ENCODE measurements at places on chromosomes 1 and 21.

GRCh38 chr1:120178799-120179756, 2.8 kb upstream of the SEC22B start:
- peak; percentile 93 for DNase-seq

DNA sequence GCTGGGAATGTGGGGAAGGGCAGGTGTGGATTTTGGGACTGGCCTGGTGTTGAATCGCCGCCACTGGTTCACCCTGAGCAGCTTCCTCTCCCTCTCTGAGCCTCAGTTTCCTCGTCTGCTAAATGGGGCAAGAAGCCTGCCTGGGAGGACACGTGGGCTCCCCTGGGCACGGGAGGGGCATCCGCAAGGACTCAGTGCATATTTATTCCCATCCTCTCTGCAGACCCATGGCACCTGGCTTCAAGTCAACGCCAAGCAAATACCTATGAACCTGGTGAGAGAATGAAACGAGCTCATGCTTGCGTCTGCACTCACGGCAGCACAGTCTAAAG, 234.4 kb downstream of the PTPRU start:
- no peak for DNase-seq

- peak; percentile 52 for DNase-seq
These were observed 448.6 kb downstream of the SETD4 start for GRCh38 chr21:35611708-35612132.

DNA sequence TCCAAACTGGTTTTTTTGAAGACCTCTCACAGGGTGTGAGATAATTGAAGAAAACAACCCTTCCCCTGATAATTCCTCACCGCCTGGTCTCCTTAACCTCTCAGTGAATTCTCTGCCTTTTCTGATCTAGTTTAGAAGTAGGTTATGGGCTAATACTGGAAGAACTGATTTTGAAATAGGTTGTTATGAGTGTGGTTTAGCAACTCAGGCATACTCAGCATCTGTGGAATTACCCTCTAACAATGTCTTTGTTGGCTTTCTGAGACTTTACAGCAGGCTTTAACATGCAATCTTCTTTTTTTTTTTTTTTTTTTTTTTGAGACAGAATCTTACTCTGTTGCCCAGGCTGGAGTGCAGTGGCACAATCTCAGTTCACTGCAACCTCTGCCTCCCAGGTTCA, 10.3 kb upstream of the PLD5 start:
- DNase-seq = no peak

DNA sequence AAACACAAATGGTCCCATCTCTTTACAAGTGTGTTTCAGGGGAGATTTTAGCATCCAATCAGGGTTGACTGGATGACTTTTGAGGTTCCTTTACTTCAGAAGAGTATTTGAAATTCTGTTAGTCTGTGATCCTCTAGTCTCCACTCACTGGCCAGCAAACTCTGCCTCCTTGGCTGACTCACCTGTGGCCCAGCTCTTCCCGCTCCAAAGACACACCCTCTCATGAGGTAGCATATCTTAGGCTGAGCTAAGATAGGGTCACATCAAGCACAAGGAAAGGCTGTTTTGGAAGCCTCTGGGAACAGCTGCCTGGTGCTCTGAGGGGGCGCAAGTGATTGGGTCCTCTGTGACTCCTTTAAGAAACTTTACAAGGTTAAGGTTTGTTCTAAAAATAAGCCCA, 102.3 kb upstream of the FGGY start:
- DNase-seq = no peak

DNA sequence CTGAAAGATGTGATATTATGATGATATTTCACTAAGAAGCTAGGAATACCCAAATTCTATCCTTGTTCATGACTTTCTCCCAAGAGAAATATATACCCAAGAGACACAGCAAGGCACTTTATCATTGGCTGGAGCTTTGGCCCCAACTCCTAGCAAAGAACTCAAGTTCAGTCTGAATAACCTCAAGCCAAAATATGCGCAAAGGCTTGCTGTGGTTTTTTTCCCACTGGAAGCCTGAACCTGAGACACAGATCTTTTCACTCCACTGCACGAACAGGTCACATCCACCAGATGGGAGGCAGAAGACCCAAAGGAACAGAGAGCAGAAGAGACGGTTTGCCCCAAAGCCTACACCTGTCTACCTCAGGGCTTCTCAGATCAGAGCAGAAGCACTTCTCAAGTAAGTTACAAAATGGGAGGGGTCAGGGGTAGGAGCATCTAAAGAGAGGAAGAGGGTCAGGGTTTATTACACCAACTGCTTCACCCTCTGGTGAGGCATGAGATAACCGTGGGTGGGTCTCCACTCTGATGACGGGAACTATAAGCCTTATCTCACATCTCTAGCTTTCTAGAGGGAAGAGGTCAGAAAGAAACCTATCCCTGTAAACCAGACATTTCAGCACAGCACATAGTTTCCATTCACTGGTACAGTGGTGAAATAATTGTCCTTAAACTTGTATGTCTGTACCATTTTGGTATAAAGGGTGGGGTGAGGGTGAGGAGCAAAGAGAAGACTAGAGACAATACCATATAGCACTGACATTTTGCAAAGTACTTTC, 17.1 kb upstream of the CDC42BPA start:
- no peak for DNase-seq

GRCh38 chr21:32884062-32884461, 112.5 kb upstream of the PAXBP1 start:
- no peak for DNase-seq

- DNase-seq = peak; percentile 37
These were observed 15.6 kb downstream of the METTL18 start for GRCh38 chr1:169779150-169779549.

- DNase-seq = no peak
These were observed 803 bp upstream of the RHBG start for GRCh38 chr1:156368157-156368658.

DNA sequence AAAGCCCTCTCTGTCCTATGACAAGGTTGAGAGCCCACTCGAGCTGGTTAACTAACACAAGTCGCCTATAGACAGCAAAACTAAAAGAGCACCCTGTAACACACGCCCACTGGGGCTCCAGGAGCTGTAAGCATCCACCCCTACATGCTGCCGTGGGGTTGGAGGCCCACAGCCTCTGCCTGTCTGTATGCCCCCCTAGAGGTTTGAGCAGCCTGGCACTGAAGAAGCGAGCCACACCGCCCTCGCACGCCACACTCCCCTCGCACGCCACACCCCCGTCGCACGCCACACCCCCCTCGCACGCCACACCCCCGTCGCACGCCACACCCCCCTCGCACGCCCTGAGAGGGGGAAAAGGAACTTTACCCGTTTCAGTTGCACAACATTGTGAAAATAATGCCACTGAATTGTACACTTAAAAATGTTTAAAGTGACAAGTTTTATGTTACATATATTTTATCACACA, 13.2 kb upstream of the HMGCL start:
- DNase-seq = peak; percentile 37

DNA sequence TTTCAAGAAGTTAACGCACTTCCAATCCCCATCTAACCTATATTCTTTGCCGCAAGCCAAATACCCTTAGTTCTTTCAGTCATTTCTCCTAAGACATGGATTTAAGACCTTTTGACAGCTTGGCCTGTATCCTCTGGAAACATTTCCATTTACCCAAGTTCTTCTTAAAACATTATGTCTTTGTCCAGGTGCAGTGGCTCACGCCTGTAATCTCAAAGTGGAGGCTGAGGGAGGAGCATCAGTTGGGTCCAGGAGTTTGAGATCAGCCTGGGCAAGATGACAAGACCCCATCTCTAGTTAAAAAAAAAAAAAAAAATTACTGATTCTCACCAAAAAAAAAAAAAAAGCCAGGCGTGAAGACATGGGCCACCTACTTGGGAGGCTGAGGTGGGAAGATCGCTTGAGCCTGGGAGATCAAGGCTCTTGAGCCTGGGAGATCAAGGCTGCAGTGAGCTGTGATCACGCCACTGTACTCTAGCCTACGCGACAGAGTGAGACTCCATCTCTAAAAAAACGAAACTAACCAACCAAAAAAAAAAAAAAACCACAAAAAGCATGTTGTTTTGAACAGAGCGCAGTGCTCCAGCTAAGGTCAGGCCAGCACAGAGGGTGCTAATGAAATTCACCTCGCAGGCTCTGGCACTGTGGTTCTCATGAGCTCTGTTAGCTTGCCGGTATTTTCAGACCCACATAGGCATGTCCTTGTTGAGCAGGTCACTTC, 36.0 kb downstream of the NUAK2 start:
- no peak for DNase-seq

DNA sequence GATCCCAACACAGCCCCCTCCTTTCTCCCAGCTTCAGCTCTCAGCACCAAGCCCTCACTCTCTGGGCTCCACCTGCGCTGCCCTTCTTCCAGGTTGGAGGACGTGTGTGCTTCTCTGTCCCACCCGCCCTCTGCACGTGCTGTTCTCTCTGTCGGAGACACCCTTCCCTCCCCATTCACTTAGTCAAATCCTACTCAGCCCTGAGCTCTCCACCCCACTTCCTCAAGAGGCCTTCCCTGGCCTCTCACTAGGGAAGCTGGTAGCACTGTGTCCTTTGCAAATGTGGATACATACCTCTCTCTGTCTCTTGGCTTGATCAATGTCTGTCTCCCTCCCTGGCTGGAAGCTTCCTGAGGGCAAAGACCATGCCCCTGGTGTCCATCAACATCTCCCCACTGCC, 43.0 kb downstream of the TNFRSF8 start:
- DNase-seq = no peak

DNA sequence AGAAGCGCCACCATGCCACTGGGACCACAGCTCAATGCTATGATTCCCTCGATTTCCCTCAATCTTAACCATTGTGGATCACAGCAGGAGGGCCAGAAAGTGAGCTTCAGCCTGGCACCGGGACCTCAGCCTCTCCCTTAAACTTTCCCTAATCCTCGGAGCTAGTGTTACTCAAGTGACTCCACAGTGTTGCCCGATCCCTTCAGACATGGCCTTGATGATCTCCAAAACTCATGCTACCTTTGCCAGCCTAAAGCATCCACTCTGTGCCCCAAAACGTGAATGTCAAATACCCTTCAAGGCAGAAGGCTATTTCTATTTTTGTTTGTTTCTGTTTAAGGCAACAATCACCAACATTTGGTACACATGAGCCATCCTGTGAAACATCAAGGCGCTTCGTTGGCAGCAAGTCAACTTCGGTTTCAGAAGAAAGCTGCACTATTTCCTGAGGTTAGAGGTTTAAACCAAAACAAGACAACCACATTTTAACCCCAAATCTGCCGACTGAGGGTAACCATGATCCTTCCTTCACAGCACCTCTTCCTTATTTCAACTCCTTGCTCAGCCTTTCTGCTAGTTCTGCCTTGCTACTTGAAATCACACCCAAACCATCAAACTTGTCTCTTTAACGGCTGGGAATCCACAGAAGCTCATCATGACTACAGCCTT, 94.4 kb upstream of the KRTAP19-8 start:
- no peak for DNase-seq

GRCh38 chr1:27383661-27384060, 528 bp upstream of the CD164L2 start:
- no peak for DNase-seq

DNA sequence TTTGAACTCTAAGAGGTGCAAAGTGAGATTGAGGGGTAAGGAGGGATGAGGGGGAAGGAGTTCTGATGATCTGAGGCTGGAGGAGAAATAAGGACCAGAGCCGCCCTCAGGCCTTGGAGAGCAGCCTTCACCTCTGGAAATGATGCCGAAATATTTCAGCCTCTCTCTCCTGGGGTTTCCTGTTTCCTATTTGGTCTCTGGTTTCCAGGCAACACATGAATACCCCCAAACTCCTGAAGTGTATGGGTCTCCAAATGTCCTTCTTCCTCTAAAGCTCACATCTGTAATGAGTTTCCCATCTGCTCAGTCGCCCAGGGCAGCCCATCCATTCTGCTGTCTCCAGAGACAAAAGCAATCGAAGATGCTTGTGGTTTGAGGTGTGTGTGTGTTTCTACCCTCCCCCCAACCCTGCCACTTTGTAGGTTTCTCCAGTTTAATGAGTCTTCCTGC, 52.0 kb upstream of the FAM20B start:
- DNase-seq = no peak

DNA sequence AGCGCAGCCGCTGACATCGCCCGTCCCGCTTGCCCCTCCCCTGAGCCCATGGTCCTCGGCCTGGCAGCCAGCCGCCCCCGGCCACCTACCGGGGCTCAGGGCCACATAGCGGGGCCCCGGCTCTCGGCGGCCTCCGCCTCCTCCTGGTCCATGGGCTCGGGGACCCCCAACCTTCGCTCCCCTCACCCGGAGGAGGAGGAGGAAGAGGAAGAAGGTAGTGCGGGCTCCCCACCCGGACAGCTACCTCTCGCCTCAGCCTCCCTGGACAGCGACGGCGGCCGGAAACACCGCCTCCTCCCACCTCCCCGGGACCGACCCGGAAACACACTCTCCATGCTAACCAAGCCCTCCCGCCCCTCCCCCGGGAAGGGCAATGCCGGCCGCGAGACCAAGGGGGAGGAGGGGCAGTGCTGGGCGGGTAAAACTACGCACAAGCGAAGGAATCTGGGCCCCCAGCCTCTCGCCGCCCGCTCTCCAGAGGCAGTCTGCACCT, at the start of gene KIAA0319L:
Gene KIAA0319L, minus strand, starts transcription at position 286 of the 493 bp plus-strand sequence. CDS start 2,912 bp downstream, outside the sequence.
- DNase-seq = no peak

GRCh38 chr21:17780539-17780938, 38.6 kb downstream of the C21orf91 start:
- no peak for DNase-seq

DNA sequence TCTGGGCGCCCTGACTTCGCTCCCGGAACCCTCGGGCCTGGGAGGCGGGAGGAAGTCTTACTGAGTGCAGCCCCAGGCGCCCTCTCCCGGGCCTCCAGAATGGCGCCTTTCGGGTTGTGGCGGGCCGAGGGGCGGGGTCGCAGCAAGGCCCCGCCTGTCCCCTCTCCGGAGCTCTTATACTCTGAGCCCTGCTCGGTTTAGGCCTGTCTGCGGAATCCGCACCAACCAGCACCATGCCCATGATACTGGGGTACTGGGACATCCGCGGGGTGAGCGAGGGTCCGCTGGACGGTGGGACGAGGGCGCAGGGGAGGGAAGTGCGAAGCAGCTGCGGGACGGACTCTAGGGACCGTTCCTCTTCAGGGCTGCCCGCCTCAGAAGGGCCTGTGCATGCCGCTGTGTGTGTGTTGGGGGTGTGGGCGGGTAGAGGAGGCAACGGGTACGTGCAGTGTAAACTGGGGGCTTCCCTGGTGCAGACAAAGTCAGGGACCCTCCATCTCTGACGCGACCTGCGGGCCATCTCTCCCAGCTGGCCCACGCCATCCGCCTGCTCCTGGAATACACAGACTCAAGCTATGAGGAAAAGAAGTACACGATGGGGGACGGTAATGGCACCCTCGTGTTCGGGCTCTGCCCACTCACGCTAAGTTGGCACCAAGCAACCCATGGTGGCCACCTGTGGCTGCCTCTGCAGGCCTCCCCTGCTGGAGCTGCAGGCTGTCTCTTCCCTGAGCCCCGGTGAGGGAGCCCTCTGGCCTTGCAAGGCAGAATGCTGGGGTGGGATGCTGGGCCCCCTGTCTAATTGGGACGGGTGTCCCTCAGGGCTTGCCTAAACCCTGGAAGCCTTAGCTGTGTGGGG, at the start of gene GSTM1:
Gene GSTM1, plus strand, starts transcription at position 177 of the 859 bp plus-strand sequence. Its CDS starts 57 bp downstream, at position 234.
- DNase-seq = no peak

All from fibroblast of the aortic adventitia (primary cell).